Activated T-cell treated with anti-CD3 and anti-CD28 coated beads for 48 hours (primary cell): ENCODE measurements at places on chromosomes 1 and 21.

DNA sequence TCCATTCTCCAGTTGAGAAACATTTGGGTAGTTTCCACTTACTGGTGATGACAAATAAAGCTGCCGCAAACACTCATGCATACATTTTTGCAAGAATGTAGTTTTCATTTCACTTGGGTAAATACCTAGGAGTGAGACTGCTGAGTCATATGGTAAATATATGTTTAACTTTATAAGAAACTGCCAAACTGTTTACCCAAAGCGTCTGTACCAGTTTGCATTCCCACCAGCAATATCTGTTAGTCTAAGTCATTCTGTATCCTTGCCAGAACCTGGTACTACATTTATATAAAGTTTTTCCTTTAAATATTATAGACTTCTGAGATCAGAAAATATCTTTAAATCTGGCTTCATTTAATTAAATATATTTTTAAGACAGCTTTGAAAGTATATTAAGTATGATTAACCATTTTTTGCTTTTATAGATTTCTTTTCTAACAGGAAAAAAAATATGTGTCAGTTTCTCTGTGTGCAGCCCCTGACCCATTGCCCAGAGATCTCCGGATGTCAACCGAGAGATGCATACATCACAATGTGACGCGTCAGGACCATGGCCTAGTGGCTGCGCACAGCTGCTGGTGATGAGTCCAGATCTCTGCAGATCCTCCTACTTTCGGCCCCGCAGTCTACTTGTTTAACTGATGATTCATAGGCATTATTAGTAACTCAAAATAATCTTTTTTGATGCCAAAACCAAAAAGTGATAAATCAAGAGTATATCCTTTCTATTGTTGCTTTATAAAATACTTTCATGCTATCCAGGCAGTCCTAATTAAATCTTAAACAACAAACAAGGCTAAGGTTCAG lies 227.1 kb upstream of the MAP1LC3C start:
- no peak for DNase-seq

GRCh38 chr1:118960026-118960561 lies 28.0 kb downstream of the TBX15 start:
- DNase-seq: no peak

DNA sequence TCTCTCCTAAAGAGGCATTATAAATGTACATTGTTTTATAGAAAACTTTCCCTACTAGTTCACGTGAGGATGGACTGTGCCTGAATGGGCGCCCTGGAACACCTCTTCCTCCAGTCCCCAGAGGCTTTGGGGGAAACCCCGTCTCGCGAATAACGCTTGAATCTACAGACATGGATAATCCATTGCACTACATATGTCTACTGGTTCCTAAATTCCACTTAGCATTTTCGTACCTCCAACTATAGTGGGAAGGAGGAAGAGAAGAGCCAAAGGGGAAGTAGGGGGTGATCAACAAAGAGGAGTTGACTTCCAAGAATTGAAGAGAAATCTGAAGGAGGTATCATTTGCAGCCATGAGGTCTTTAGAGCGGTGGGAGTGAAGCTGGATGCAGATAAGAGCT lies 11.1 kb downstream of the BARHL2 start:
- DNase-seq: no peak

- DNase-seq: no peak
These were observed 216.8 kb downstream of the TOMM20 start for GRCh38 chr1:234911787-234912186.

GRCh38 chr1:32494196-32494595 lies 29.3 kb downstream of the ZBTB8B start:
- DNase-seq: no peak

DNA sequence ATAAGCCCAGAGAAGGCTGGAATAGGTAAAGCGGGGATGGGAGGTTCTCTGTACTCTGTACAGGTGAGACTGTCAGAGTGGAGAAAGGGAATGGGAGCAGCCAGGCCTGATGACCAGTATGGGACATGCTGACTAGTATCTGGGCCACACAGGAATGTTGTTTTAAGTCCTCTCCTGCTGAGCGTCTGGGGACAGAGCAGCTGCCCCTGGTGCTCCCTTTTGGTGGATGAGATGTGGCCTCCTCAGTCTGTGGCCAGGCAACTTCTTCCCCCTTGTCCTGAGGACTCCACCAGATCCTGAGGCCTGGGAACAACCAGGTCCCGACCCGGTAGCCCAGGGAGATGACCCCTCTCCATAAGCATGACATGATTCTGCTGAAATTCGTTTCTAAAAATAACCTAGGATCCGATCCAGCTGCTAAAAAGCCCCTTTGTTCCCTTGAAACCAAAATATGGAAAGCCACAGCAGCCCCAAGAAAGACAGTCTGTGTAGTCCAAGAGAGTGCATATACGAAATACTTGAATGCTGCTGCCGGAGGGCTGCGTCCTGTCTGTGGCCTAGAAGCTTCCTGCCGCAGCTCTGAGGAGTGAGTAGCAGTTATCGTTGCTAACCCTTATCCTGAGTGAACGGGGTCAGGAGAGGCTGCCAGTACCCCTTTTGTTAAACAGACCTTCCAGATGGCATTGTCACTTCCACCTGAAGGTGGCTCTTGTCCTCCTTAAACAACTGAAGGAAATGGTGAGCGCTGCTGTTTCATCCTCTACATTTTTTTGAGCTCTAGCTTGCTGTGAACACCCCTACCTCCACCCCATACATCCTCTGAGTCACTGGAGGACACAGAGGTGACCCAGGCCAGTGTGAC lies 47.1 kb downstream of the ATP2B4 start:
- peak; percentile 38 for DNase-seq

GRCh38 chr1:45012639-45013278 lies 705 bp downstream of the UROD start:
- DNase-seq: peak; percentile 32

- DNase-seq: no peak
These were observed 41.2 kb downstream of the ARHGEF11 start for GRCh38 chr1:157004327-157004726.

- DNase-seq: no peak
These were observed 9.9 kb upstream of the RIPK4 start for GRCh38 chr21:41776778-41777177.

DNA sequence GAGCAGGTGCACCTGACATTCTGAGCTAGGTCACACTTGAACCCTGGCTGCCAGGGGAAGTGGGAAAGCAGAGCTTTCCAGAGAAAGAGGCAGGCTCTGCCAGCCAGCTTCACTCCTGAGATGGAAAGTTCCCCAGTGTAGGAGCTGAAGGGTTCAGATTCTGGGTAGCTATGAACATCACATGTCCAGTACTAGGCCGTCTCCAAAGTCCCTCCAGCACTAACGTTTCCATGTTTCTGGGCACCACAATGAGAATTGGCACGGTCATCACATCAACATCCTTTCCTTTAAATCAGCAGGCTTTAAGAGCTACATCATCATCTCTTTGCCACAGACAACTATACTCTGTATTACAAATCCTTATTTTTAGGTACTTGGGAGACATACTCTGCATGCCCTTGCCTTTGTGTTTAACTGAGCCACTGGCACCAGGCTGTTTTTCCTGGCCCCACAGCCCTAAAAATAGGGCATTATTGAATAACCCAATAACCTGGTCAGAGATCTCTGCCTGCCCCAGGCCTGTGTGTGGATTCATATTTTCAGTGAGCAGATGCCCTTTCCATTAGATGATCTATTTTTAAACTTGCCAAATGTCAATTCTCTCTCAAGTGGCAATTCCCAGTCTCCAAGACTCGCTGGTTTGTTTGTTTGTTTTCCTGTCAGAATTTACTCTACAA lies 35.4 kb upstream of the USP24 start:
- no peak for DNase-seq

- DNase-seq: no peak
These were observed 41.0 kb downstream of the RXRG start for GRCh38 chr1:165403835-165404482.

DNA sequence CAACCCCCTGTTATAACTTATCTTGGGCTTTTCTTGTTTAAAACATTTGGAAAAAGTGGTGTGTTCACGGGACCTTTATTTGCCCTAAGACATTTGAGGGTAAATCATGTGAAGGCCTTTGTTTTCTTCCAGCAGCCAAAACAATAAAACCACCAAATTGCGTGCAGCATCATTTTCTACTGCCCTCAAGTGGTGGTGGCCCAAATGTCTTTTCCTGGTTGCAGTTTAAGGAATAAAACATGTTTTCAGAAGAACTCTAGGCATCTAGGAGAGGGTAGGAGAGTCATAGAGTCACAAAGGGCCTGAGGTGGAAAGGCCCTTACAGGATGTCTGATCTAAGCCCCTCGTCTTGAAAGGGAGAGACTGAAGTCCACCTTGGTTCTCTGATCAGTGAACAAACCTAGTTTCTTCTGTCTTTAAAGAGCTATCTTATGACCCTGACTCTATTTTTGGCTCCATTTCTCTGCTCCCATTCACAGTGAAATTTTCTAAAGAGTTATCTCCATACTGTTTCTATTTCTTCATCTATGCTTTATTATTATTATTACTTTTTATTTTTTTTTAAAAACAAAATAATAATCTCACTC lies 16.0 kb upstream of the EPS15 start:
- no peak for DNase-seq

DNA sequence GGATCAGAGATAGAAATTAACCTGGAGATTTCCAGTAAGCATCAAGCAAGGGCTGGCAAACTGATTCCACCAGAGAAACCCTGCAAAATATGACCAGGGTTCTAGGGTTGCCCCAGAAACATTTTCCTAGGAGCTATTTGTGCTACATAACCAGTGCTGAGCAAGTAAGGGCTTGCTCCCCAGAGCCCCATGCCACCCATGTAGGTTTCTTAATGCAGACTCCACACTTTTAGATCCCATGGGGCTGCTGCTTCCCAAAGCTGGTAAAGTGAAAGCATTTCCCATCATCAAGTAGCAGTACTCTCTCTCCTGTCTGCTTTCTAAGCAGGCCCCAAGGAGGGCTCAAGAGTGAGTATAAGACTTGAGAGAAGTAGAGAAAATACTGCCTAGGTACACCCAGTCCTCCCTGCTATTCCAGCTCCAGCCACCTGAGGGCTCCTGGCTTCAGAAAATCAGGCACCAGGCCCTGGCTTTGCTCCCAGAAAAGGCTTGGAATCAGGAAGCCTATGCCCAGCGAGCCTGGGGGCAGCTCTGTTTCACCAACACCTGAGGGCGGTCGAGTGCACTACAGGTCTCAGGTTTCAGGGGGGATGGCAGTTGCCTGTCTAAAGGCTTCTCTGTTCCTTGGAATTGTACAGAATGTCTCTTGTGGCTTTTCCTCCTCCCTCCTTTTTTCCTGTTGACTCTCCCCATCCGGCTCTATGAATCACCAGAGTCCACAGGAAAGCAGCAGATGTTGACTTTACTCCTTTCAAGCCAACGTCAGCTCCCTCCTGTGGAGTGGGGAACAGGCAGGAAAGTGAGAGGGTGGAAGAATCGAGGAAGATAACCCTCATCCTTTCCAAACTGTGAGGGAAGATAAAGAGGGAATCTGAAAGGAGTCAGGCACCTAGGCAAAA lies 6.2 kb upstream of the ANKRD35 start:
- peak; percentile 21 for DNase-seq

DNA sequence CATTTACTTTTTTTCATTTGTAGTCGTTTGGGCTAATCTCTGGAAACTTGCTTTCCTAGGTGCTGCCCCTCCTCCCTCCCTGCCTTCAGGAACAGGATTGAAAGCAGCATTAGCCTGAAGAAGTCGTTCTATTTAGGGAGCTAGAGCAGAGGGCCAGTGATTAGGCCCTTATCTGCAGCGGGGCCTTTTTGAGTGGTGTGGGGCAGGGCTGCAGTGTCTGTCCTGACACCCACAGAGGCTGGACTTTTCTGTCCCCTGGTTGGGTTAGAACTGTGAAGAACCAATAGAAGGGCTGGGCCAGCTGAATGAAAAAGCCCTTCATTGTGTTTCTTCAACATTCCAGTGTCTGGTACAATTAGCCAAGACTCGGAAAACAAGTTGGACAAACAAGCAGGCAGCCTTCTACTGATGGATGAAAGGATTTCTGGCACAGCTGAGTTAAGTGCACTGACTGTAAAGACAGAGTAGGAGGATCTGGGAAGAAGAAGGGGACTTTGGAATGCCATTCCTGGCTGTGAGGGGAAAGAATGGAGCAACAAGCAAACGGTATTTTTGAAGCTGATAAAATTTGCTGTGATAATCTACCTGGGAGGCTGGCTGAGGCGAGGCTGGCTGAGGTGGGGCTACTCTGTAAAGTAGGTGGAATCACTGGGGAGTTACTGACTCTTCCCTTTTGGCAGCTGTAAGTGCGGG lies 9.7 kb downstream of the MACF1 start:
- no peak for DNase-seq

- no peak for DNase-seq
These were observed 86.3 kb upstream of the VANGL1 start for GRCh38 chr1:115555446-115555845.
